ENCODE measurements at places on chromosomes 5 and 9. TPM values are rescaled to one million over a fixed set of nuclear protein-coding genes. Genes with fewer than 3 reads are reported as not detected.

DNA sequence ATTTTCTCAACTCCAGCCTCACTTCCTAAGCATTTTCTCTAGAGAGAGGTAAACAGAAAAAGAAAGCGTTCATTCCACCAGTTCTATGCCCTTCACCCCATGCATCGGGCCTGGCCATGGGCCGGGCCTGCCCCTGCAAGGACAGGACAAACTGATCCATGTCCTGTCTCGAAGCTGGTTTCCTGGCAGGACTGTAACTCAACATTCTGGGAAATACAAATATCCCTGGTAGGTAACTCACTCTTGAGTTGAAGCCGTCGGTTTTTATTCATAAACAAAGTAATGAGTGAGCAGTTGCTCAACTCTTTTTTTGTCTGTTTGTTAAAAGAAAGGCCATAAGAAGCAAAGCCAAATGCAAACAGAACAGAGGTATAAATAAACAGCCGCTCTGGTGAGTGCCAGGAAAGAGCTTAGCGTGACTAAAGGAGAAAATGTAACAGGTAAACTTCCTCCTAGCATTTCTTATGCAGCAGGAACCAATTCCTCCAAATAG is 64.4 kb upstream of the DNAH5 start:
- DNase-seq = no peak

DNA sequence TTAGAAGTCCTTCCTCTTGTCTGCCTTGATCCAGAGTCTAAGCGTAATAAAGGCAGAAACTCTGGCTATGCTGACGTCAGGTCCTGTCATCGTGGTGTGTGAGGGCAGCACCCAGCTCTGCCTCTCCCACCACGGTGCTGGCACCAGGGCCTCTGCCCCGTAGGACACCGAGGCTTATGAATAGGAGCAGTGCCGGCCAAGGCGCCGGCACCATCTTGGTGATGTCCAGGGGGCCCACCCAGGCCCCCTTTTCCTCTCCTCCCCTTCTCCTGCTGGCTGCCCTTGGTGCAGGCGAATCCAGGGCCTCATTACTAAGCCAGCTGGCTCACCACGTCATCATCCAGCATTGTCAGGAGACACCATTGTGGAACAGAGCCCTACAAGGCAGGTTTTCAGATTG is 252.3 kb downstream of the FANCC start:
- DNase-seq = peak; percentile 48

- no peak for DNase-seq
Measured at GRCh38 chr9:125153712-125154367, 10.5 kb upstream of the SCAI start.

DNA sequence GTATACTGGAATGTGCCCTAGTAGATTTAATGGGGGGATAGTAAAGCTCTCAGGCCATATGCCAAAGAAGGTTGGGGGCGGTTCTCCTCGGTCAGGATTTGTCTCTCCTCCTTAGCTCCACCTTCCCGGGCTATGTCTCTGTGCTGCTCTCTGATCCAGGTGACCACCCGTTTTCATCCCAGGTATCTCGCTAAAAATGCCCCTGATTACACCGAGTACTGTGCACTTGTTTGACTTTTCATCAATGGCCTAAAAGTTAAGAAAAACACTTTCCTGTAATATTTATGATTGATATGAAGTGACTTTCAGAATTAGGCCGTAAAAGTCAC is 724 bp downstream of the NDUFS6 start:
- DNase-seq = no peak

- peak; percentile 9 for DNase-seq
Measured at GRCh38 chr5:38795986-38796741, 49.6 kb upstream of the OSMR start.

DNA sequence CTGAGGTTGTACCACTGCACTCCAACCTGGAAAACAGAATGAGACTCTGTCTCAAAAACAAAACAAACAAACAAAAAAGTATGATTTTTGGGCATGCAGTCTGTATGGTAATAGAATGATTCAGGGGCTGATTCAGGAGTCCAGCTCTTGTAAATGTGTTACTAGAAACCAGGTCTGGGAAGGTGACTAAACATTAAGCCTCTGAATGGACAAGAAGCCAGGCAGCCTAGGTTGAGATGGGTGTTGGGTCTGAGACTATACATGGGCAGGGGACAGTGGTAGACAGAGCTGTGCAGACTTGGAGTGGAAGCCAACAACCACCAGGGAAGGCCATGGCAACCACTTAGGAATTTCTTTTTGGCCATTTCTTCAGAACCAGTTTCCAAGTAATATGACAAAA is 64.9 kb upstream of the TLE1 start:
- peak; percentile 38 for DNase-seq

GRCh38 chr5:131316026-131316425 is 52.2 kb downstream of the CDC42SE2 start:
- DNase-seq = no peak

DNA sequence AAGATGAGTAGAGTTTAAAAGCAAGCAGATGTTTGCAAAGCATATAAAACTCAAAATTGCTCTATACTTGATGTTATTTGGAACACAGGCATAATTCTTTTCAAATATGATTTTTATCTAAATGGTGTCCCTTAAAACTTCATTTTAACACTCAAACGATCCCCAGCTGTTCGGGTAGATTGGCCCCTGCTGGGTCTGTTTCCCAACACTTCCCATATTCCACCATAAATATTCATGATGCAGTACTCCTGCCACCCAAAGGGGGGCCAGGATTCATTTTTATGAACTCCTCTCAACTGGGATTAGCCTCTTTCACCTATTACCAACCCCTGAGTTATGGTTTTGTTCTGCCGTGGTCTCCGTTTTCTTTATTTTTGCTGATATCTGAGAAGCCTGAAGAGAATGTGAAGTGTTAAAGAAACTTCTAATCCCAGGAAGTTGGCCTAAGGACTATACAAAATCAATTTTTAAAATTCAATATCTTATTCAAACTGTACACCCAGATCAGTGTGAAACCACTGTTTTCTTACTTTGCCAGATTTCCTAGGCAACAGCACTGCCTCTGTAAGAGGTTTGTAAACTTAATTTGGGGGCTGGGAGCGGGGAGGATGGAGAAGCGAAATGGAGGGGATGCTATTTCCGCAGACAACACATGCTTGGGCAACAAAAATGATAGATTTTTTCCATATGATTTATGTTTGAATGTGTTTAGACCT is 384.1 kb downstream of the DMRT2 start:
- no peak for DNase-seq

DNA sequence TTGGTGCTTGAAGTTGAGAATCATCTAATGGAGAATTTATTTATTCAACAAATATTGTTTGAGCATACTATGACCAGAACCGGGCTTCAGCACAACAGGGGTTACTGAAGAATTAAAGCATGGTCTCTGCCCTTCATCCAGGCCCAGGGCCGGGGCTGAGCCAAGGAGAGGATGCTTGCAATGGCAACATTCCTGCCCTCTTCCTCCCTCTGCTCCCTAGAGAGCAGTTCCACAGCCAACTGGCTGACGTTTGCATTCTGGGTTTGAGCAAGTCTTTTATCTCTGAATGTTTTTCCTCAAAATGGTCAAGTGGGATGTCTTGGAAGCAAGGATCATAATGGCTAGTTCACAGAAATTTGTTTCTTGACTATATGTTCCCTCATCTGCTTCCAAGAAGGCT is 80.7 kb downstream of the GLDC start:
- DNase-seq = peak; percentile 96

GRCh38 chr5:34536699-34537098 is 119.4 kb upstream of the RAI14 start:
- DNase-seq = no peak

- DNase-seq = no peak
Measured at GRCh38 chr5:82952326-82952725, 124.9 kb downstream of the TMEM167A start.

DNA sequence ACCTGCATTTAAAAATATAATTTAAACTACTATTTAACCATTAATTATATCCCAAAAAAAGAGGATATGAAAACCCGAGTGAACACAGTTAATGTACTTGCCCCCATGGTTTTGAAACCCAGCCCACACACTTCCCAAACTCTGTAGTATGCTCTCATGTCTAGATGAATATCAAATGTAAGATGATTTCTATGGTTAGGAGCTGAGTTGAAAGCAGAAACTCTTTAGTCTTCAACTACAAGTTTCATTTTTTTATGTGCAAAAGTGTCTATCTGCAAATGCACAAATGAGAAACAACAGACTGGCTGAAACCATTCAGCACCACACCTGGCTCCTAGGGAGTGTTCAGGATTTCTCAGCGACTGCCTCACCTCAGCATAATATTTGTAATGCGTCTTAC is 183.3 kb downstream of the SEMA5A start:
- no peak for DNase-seq

DNA sequence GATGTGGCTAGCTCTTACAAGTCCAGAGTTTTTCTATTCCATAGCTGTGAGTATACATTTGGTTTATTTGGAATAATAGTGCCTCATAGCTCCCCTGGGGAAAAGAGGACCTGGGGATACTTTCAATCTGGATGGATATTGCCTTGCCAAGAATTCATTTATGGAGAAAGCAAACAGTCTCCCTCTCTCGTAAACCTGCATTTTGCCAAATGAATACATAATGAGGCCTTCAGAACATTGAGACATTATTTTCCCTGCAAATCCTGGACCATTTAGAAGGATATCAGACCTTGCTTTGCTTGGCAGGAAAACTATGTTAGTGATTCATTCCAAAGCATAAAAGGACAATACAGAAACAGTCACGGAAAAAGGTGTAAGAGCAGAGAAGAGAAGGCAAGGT is 569.6 kb upstream of the BRINP1 start:
- DNase-seq = peak; percentile 11

DNA sequence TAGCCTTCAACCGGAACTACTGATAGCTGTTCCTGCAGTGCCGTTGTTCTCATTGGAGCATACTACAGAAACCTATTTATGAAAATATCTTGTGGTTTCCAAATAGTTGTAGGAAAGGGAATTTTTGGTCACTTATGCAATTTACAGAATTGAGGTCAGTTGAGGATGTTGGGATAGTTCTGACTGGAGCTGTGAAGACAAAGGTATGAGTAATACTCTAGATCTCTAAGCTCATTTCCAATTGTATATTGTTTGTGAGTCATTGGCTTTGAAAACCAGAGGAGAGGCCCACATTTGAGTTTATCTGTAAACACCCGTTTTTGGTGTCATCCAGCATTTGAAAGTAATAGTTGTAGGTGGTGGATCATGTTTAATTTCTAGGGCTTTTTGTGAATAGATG is 561.3 kb upstream of the WWC1 start:
- peak; percentile 94 for DNase-seq

DNA sequence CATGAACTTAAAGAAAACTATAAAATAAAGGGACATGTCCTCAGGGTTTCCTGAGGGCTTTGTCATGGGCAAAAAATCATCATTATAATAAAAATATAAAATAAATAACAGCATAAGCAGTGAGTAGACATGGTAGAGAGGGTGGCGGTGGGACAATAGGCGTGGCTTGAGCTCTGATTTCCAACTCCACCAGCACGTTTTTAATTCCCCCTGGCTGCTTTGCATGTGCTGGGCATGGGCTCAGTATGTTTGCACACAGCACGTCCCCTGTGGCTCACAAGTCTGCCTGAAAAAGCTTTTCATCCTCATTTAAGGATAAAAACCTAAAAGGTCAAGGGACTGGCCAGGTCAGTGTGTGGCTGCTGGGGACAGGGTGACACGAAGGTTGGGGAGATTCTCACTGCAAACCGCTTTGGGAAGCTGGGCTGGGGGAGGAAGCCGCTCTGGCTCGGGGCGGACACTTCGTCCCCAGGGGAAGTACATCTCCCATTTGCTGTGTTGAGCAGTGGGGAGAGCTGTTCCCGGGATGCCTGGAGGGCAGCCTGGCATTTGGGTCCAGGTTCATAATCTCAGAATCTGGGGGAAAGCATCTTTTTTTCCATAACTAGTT is 32.6 kb downstream of the NKX2-5 start:
- DNase-seq = no peak

GRCh38 chr9:70112981-70113380 is 69.3 kb downstream of the MAMDC2 start:
- no peak for DNase-seq

DNA sequence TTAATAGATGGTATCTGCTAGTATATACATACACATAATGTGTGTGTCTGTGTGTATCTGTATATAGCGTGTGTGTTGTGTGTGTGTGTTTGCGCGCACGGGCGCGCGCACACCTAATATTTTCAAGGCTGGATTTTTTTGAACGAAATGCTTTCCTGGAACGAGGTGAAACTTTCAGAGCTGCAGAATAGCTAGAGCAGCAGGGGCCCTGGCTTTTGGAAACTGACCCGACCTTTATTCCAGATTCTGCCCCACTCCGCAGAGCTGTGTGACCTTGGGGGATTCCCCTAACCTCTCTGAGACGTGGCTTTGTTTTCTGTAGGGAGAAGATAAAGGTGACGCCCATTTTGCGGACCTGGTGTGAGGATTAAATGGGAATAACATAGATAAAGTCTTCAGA is 757 bp downstream of the FXN start:
- no peak for DNase-seq

DNA sequence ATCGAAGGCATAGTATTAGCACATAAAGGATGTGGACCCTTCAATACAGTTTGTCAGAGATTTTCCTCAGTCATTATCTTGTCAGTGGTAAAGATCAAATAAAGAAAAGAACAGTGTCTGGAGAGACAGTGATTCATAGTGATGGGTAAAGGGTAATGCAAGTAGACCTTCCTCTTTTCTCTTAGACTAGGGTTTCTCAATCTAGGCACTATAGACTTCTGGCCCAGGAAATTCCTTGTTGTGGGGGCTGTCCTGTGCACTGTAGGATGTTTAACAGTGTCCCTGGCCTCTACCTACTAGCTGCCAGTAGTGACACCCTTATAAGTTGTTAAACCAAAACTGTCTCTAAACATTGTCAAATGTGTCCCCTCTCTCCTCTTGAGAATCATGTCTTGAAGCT is 6.9 kb downstream of the CAMK4 start:
- no peak for DNase-seq

DNA sequence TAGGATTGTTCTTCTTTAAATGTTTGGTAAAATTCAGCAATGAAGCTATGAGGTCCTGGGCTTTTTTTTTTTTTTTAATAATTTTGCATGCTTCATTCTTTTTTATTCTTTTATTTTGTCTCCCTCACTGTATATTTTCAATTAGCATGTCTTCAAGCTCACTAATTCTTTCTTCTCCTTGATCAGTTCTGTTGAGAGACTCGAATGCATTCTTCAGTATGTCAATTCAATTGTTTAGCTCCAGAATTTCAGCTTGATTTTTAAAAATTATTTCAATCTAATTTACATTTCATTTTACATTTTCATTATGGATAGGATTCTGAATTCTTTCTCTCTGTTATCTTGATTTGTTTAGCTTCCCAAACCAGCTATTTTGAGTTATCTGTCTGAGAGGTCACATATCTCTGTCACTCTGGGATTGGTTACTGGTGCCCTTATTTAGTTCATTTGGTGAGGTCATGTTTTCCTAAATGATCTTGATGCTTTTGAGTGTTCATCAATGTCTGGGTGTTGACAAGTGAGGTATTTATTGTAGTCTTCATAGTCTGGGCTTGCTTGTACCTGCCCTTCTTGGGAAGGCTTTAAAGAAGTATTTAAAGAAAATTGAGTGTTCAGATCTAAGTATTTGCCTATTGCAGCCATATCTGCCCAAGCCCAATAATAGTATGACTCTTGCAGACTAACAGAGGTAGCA is 9.1 kb downstream of the LURAP1L start:
- DNase-seq = no peak

TXNDC8 gene
- not detected for total RNA-seq

SHOC1 gene
- total RNA-seq = 0.09 TPM

IGFBPL1 gene
- total RNA-seq = not detected

GABRA1 gene
- total RNA-seq = not detected

GNE gene
- 23.8 TPM for total RNA-seq

ZER1 gene
- total RNA-seq = 24.3 TPM

CHSY3 gene
- total RNA-seq = 2.9 TPM

Data from fibroblast of the aortic adventitia (primary cell).